ENCODE measurements at places on chromosomes 11 and 22. TPM values are rescaled to one million over a fixed set of nuclear protein-coding genes. Genes with fewer than 3 reads are reported as not detected.

TSSC4 gene
- total RNA-seq = 82.2 TPM

- DNase-seq = no peak
These were observed 7.6 kb upstream of the MUC5AC start for GRCh38 chr11:1150116-1150515.

NRXN2 gene
- total RNA-seq = 12.0 TPM

PATZ1 gene
- total RNA-seq = 73.6 TPM

PIH1D2 gene
- 1.9 TPM for total RNA-seq

- DNase-seq = no peak
These were observed 1.6 kb downstream of the MCAM start for GRCh38 chr11:119315131-119316015.

- DNase-seq = no peak
These were observed 1029.0 kb upstream of the TENM4 start for GRCh38 chr11:80469871-80470270.

MALAT1 gene
- total RNA-seq = 16,172 TPM

- DNase-seq = no peak
These were observed 4.0 kb downstream of the SLN start for GRCh38 chr11:107707807-107708206.

- no peak for DNase-seq
These were observed 727.7 kb upstream of the ANO5 start for GRCh38 chr11:21465203-21465602.

GRCh38 chr22:33848251-33848650 is 72.0 kb downstream of the LARGE1 start:
- no peak for DNase-seq

DNA sequence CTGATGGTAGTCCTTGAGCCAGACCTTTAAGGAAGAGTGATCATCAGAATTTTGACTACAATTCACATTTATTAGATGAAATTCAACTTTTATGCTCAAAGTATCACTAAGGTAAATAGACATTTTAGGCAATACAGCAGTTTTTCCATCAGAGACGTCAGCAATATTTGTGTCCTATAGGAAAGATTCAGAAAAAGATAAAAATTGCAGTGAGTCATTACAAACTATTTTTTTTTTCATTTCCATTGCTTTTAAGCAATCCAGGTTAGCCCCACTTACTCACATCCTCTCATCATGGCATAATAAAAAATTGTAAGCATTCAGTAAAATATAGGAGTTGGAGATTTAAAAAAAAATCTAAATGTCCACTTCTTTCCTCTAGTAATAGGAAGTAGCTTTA is 46.9 kb downstream of the MSANTD4 start:
- no peak for DNase-seq

MUC5AC gene
- not detected for total RNA-seq

- no peak for DNase-seq
These were observed 435.0 kb upstream of the CADM1 start for GRCh38 chr11:115939104-115939730.
